ENCODE measurements at places on chromosomes 4 and X. TPM values are rescaled to one million over a fixed set of nuclear protein-coding genes. Genes with fewer than 3 reads are reported as not detected.

Gene SYTL5
- 42.8 TPM for total RNA-seq

- ATAC-seq, result no peak
Observed at GRCh38 chr4:189001971-189002450, 862.8 kb downstream of the TRIML1 start.

DNA sequence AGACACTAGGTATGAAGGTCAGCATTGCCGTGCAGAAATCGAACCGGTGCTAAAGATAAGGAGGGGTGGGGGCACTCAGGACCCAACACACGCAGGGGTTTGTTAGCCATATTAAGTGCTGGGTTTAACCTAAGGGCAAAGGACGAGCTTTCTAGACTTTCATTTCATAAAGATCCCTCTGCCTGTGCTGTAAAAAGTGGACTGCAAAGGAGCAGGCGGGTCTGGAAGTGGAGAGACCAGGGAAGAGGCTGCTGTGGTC, 1.3 kb downstream of the CASP3 start:
- ATAC-seq, result no peak

Gene CNKSR2
- 19.2 TPM for total RNA-seq

GRCh38 chrX:68995780-68996551, 167.1 kb downstream of the EFNB1 start:
- peak; percentile 70 for ATAC-seq

GRCh38 chr4:52833941-52834525, 28.1 kb upstream of the RASL11B start:
- no peak for ATAC-seq

DNA sequence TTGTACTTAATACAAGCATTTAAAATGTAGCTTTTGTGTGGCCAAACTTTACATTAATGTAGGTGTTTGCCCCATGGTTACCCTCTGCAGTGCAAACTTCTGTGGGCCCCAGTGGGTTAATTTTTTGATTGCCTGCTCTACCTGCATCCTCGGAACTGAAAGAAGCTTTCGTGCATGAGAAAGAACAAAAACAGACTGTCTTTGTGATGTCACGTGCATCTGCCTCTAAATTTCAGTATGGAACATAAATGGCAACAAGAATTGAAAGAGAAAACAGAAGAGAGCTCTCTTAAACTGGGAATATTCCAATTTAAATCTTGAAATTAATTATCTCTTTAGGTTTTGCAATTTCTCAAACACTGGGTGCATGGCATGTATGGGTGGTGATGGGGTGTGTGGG, 182.4 kb upstream of the LCORL start:
- ATAC-seq, result no peak

- ATAC-seq, result no peak
Observed at GRCh38 chr4:5166377-5166776, 115.1 kb downstream of the STK32B start.

GRCh38 chr4:64713256-64713840, 304.1 kb upstream of the TECRL start:
- no peak for ATAC-seq

DNA sequence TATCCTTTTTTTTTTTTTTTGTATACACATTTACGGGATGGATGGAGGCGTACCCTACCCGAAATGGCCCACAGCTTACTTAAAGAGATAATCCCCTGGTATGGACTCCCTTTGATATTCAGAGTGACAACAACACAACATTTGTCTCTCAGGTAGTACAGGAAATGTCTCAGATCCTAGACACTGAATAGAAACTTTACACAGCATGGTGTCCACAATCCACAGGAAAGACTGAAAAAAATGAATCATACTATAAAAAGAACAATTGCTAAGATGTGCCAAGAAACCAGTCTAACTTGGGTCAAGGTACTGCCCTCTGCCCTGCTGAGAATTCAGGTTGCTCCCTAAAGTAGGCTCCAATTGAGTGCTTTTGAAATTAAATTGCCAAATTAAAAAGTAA, 100.8 kb upstream of the LANCL3 start:
- ATAC-seq, result no peak

GRCh38 chr4:147049946-147050345, 104.3 kb upstream of the TTC29 start:
- no peak for ATAC-seq

DNA sequence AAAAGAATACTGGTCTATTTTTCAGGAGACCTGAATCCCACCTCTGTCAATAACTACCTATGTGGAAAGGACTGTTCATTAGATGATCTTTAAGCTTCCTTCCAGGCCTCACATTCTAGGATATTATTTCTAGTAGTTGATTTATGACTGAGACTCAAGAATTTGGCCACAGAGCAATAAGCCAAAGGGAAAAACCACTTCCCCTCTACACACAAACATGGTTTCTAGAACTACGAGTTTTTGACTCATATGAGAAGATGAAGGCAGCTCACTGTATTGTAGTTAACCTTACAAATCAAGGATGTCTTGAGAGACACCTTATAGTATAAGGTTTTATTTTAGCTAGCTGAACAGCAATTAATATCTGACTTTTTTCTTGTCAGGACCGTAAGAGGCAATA, 36.9 kb upstream of the GDPD2 start:
- ATAC-seq, result no peak

Gene REPS2
- total RNA-seq, result 1.8 TPM

GRCh38 chrX:88991583-88992132, 244.6 kb downstream of the CPXCR1 start:
- ATAC-seq, result no peak

Gene FAT4
- total RNA-seq, result 8.0 TPM

- ATAC-seq, result no peak
Observed at GRCh38 chrX:63934791-63935190, 149.8 kb upstream of the ARHGEF9 start.

- ATAC-seq, result no peak
Observed at GRCh38 chr4:133997436-133997835, 204.2 kb downstream of the PABPC4L start.

- ATAC-seq, result no peak
Observed at GRCh38 chr4:151865312-151865711, 104.5 kb upstream of the GATB start.

DNA sequence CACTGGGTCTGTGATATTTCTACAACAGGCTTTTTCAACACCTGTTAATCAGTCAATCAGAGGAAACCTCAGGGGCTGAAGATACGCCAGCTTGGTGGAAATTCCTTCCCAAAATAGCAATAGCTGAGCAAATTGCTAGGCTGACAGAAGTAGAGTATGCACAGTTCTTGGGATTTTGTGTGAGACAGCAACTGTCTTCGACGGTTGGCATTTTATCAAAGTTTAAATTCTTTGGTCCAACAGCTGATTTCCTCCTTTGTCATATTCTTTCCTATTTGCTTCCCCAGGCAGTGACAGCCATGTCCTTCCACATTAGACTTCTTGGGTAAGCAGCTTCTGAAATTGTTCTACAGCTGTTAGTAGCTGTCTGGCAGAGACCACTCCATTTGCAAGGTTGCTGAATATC, 8.0 kb upstream of the PALLD start:
- no peak for ATAC-seq

DNA sequence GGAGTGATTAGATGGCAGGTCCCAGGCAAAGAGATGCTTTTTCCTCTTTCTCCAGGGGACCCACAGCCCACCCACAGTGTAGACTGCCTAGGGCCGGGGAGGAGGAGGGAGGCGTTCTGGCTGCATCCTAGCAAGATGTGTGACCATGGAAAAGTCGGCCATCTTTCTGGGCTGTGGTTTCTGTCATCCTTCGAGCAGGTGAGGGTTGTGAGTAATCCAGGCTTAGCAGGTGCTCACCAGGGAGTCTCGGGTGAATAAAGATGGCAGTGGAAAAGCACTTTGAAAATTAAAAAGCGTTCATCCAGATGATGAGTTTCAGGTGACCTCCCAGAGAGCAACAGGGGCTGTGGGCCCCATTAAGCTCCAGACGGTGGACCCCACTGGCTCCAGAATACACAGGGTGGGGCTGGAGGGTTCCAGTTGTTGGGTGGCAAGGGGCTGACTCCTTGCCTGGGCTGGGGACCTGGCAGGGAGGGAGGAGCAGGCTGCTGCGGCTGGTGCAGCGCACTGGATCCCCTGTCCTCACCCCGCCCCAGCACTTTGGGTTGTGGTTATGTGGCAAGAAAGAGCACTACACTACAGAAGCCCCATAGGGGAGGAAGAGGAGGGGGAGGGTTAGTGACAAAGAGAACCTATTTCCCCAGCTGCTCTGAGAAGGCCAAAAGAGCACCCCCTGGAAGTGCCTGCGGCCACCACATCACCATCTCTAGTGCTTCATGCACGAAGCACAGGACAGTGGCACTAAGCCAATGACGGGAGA, 23.7 kb downstream of the ELF4 start:
- ATAC-seq, result no peak

Gene SAGE1
- total RNA-seq, result not detected

GRCh38 chr4:7803992-7804755, 135.5 kb downstream of the AFAP1 start:
- peak; percentile 50 for ATAC-seq

DNA sequence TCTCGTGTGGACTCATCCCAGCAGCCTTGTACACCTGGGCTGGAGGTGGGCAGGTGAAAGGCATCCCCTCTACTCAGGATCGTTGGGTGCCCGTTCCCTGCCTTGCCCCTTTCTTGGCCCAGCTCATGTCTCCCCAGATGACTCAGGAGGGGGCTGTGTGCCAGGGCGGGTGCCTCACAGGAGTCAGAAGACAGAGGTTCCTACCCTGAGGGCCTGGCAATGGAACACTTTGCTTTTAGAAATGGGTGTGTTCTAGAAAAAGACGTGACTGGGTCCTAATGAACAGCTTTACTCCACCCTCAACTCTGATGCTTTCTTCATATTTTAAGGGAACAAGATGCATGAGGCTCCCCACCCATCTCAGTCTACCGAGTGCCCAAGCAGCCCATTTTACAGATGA, 22.5 kb upstream of the TRIM2 start:
- peak; percentile 72 for ATAC-seq

Gene PGM2
- total RNA-seq, result 40.1 TPM

- ATAC-seq, result peak; percentile 55
Observed at GRCh38 chrX:3346501-3347259, at the start of gene MXRA5. TSS of gene MXRA5 (minus strand) at chrX:3346652. CDS start at chrX:3343833, 2,819 bp downstream.

DNA sequence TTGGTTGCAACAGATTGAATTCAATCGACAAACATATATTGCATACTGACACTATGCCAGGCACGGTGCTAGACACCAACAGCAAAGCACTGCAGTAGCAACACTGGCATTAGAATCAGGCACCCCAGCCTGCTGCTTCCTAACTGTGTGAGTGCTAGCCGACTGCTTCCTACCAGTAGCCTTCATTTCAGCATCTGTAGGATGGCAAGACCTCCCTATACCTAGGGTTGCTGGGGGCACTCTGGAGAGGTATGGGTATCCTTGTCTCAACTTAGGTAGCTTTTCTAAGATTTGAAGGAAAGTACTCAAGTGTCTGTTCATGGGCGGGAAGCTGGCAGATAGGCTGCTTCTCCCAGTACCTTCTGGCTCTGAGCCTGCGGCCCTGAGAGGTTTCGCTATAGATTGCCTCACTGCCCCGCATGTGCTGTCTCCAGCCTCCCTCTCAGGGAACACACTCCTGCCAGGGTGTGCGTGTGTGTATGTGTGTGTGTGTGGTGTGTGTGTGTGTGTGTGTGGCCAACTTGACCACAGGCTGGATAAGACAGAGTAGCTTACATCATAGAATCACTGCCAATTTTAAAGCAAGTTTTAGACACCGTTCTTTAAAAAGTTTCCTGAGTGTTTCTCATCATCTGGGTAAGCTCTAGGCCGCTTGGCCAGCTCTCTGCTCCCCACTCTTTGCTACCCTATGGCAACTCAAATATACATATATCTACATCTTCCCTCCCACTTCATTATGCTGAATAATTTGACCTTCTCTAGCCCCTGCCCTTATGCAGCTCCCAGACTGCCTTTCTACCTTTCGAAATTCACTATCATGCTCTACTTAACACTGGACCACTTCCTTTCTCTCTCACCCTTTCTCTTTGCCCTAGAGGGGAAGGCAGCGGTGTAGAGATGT, 97.0 kb upstream of the PJA1 start:
- ATAC-seq, result peak; percentile 67

DNA sequence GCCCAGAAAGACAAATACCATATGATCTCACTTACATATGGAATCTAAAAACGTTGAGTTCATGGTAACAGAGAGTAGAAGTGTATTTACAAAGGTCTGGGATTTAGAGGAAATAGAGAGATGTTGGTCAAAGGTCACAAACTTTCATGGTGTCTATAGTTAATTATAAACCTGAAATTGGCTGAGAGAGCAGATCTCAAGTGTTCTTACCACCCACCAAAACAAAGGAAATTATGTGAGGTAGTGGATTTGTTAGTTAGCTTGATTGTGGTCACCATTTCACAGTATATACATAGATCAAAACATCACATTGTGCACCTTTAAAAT, 186.8 kb downstream of the NWD2 start:
- peak; percentile 78 for ATAC-seq

Gene TBX22
- total RNA-seq, result not detected

Gene UCHL1
- 827 TPM for total RNA-seq

DNA sequence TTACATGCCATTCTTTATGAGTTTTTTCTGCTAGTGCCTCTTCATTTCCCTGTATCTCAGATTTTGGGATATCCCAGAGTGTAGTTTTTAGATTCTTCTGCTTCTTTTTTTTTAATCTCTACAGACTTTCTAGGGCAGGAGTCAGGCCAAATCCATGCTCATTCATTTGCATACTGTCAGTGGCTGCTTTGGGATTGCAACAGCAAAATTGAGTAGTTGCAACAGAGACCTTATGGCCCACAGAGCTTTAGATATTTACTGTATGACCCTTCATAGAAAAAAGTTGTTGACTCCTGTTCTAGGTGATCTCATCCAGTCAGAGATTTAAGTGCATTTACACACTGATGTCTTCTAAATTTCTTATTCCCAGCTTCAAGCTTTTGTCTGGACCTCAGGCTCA, 35.3 kb downstream of the ARFIP1 start:
- no peak for ATAC-seq

Gene PAK3
- 23.0 TPM for total RNA-seq

Gene ARHGAP6
- 0.50 TPM for total RNA-seq

Gene H2BW2
- not detected for total RNA-seq

DNA sequence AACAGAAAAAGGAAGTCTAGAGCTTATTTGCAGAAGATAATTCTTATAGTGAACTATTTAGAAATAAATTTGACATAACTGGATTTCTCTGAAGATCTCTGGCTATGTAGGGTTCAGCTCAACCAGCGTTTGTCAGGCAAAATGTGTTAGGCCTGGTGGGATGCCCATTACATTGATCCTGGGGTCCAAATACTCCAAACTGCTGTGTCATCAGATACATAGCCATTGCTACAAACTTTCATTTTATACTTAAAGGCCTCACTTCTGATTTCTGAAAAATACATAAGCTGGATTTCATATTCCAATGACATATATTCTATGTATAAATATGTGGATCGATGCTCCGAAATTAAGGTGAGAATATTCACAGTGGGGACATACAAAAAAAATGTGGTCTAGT, 1958.9 kb upstream of the TENM3 start:
- ATAC-seq, result no peak

Gene EVC2
- 2.8 TPM for total RNA-seq

Gene ZNF275
- 2.6 TPM for total RNA-seq

- no peak for ATAC-seq
Observed at GRCh38 chrX:24023972-24024669, 2.9 kb downstream of the KLHL15 start.

GRCh38 chr4:99803566-99804101, 13.0 kb upstream of the DAPP1 start:
- ATAC-seq, result no peak

Gene RAB33A
- 23.2 TPM for total RNA-seq

GRCh38 chr4:145786261-145786660, 106.3 kb downstream of the C4orf51 start:
- ATAC-seq, result no peak

GRCh38 chrX:69189576-69190371, 24.5 kb upstream of the PJA1 start:
- peak; percentile 97 for ATAC-seq
